ENCODE measurements at places on chromosomes 7 and 10.
A peak's percentile ranks its signal among the peaks of the same experiment; 100 is the strongest.

- DNase-seq = no peak
Measured at GRCh38 chr10:17850501-17850900, 41.4 kb downstream of the MRC1 start.

DNA sequence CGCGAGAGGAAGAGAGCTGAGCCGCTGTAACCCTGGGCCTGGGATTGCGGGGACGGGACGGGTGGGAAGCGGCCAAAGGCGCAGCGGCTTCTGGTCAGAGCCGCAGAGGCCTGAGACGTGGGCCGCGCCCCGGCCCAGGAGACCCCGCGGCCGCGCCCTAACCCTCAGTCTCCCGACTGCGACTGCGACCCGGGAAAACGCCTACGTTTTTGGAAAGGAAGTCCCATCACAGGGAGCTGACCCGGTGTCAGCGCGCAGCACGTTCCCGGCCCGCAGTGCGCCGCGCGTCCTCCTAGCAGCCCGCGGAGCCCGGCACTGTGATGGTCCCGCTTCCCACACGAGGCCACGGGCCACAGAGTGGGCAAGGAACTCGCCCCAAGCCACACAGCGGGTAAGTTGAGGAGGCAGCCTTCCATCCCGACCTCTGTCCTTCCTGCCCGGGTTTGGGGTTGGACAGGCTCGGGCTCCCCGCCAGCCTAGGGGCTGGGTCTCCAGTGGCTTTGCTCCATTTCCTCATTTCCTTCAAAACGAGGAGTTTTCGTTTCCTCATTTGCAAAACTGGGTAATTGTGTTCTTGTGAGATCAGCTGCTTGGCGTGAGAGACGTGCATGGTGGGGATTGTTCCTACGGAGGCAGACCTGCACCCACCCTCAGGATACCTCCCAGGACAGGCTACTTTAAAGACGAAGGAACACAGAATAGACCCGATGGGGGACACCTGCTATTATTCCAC lies 1.2 kb downstream of the GPNMB start:
- DNase-seq = no peak

GRCh38 chr10:70600512-70601395 lies 1.8 kb downstream of the PRF1 start:
- DNase-seq = no peak

- no peak for DNase-seq
Measured at GRCh38 chr7:15291699-15292098, 270.1 kb downstream of the AGMO start.

DNA sequence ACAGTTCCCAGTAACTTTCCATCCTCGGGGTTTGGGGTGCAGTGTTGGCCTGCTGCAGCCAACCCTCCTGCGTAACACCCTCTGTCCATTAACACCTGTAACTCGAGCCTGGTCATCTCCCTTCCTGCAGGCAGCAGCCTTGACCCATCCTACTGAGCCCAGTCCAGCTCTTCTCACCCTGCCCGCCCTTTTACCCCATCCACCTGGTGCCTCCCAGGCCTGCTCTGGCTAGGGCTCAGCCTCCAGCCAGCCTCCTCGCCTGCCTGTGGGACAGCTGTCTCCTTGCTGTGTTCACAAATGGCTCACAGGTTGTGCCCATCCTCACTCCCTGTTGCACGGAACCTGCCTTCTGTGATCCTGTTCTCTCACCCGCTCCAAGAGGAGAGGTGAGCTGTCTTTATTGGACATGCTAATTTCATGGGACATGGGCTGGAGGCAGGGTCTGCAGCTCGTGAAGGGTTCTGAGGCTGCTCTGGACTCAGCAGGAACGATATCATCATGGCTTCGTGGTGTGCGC lies 277.2 kb upstream of the TCERG1L start:
- DNase-seq = no peak

- DNase-seq = peak; percentile 12
Measured at GRCh38 chr10:75512203-75512933, 80.9 kb downstream of the LRMDA start.

- DNase-seq = no peak
Measured at GRCh38 chr10:4013651-4014121, 228.7 kb upstream of the KLF6 start.

- no peak for DNase-seq
Measured at GRCh38 chr7:2884161-2884560, 40.1 kb upstream of the GNA12 start.

GRCh38 chr10:59674215-59674836 lies 35.3 kb downstream of the SLC16A9 start:
- DNase-seq = no peak

DNA sequence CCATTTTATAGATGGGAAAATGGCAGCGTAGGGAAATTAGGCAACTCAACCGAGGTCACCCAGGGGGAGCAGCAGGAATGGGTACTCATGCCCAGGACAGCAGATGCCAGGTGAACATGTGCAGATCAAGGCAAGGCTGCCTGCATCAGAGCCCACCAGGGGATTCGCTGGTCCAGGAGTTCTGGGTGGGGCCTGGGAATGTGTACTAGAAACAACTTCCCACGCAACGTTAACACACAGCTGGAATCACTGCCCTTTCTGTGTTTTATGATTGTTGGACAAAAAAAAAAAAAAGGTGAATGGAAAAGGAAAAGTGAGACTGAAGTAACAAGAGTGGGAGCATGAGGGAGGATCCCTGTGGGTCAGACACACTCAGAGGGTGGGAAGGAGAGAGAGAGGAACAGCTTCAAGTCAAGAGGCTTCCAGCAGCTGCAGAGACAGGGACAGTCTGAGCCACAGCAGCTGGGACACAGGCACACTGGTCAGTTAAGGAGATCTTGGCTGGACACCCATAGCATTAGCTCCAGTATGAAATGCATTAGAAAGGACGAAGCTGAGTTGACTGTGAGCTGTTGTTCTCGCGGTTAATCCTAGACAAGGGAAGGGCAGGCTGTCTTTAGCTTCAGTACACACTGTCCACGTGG lies 187.9 kb upstream of the INHBA start:
- no peak for DNase-seq

- DNase-seq = no peak
Measured at GRCh38 chr10:54159924-54160323, 641.1 kb downstream of the PCDH15 start.

DNA sequence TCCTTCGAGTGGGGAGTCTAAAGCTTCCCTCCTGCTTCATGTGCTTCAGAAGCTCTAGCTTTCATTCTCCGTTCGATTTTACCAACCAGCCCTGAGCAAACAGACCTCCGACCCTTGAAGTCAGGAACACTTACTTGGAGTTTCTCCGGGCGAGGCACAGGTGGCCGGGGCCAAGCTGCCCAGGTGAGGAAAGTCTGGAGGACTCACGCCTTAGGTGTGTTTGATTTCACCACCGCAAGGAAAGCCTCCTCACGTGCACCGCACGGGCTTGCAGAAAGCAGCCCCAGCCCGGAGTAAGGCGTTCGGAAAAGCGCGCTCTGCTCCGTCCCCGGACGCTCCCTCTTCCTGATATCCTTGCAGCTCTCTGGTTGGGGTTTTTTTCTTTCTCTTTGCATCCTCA lies 30.1 kb upstream of the CNPY1 start:
- DNase-seq = no peak

DNA sequence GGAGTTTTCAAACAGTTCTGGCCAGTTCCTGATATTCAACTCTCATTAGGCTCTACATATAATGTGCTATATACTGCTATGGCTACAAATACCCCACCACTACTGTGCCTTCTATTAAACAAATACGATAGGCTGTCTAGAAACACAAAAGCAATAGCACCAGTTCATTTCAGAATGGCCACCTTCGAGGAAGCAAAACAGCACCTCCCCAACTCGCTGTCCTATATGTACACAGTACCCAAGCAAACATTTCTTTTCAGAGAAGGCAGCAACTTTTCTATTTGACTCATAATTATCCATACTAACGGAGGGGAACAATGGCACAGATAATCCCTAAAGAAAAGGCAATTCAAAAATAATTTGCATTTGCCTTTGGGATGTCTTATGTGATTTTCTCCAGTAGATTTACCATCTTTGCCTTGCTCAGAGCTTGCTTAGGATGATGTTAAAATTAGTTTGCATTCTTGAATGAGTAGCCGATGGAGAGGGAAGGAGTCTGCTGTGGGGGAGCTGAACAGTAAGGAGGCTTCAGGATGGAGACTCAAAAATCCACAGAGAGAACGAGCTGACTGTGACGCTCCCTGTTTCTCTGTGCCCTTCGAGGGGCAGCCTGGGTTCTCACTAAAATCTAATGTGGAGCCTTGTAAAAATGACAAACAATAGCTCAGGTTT lies 218.7 kb downstream of the FANK1 start:
- no peak for DNase-seq

GRCh38 chr7:157848508-157849340 lies 511.9 kb downstream of the DNAJB6 start:
- no peak for DNase-seq

- no peak for DNase-seq
Measured at GRCh38 chr7:148095066-148095465, 495.5 kb upstream of the C7orf33 start.

GRCh38 chr10:103125323-103126267 lies 67.5 kb downstream of the NT5C2 start:
- no peak for DNase-seq

GRCh38 chr10:3173171-3173878 lies 743 bp upstream of the PITRM1 start:
- DNase-seq = no peak

GRCh38 chr7:121872831-121873288 lies at the start of gene PTPRZ1:
Gene PTPRZ1, plus strand, starts transcription at chr7:121873161. Its CDS starts 339 bp downstream, at chr7:121873500.
- DNase-seq = peak; percentile 47

DNA sequence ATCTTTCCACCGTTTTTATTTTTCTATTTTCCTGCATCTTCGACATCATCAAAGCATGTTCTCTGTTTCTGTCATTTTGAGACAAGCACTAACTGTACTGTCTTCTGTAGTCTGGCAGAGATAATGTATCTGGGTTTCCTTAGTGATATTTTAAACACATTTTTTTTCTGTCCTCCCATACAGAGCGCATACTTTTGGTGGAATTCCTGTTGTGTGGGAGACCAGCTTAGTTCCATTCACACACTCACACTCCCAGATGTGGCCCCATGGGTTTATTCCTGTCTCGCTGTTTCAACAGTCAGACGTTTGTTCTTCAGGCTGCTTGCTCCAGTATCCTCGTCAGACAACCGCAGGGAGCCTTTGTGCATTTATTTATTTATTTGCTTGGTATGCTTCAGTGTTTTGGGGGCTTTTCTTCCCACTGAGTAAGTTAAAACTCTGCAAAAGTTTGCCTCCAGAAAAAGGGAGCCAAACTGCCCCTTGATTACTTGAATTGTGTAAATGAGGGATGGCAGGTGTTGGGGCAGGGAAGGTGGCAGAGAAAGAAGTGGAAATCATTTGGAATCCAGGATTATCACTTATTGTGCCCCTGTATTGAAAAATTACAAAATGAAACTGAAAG lies 456.8 kb upstream of the KLF6 start:
- no peak for DNase-seq

DNA sequence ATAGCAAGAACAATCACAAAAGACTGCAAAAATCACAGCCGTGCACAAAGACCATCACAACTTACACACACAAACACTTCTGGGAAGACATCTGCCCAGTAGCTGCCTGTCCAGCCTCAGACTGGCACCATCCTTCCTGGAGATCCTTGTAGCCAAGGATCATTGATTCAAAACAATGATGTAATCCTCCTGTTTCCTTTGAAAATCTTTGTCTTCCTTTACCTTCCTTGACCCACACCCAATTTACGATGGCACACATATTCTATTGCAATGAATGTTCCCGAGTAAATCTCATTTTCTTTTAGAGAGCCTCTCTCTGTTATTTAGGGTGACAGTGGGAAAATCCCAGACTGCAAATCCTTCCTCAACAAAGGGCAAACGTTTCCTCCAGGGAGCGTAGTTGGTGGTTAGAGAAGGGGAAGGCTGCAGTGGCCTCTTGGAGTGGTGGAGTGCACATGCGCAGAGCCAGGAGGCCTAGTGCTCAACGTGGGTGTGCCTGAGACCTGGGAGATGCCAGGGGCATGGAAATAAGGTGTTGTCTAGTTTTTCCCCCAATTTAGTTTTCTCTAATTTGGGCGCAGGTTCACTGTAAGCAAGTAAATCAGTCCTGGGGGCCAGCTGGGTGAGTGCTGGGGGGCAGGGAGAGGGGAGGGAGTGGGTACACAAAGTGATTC lies 3.1 kb upstream of the INPP5A start:
- no peak for DNase-seq

- DNase-seq = no peak
Measured at GRCh38 chr7:131562941-131563340, 6.5 kb upstream of the PODXL start.

GRCh38 chr7:27585781-27586447 lies 76.8 kb downstream of the HIBADH start:
- DNase-seq = no peak

DNA sequence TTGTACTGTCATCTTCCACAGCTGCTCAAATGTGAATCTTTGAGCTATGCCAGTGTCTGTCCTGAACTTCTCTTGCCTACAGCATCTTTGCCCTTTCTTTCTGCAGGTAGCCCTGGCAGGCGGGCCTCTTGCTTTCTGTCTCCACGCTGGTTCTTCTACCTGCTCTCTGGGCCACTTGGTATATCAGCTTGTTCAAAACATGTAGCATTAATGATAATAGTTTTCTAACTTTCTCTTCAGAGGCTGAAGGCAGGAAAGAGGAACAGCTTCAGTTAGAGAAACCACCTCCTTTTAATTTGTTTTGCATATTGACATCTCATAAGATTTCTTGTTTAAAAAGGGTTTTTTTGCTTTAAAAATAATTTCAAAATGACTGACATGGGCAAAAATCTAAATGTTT lies 923 bp upstream of the FGL2 start:
- DNase-seq = no peak

DNA sequence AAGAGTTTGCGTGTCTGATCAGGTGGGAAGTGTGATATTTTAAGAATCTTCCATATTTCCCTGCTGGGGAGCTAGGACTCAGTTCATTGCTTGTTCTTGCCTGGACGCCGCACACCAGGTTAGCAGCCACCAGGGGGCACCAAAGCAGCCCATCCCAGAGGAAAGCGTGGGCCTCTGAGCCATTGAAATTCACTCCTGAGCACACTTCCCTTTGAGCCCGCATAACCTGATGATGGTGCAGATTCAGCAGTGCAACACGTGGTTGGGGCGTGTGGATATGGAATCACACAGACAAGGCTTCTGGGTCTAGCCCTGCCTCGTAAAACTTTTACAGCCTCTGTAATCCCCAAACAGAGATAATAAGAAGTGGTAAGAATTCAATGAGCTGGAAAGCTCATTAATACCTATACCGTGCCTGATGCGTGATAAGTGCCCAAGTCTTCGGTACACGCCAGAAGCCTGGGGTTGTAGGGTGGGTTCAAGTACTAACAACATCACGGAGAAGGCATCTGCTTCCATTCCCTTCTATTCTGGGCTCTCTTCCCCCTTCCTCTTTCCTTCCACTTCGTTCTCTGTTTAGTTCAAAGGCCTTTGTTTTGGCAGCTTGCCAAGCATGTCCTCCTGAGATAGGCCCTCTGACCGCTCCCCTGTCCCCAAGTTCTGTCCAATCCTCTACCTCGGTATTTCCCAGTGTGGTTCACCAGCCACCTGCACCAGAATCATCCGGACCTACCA lies 130.1 kb upstream of the KMT2E start:
- DNase-seq = peak; percentile 58

GRCh38 chr10:79074732-79075131 lies 6.0 kb downstream of the ZMIZ1 start:
- DNase-seq = no peak

DNA sequence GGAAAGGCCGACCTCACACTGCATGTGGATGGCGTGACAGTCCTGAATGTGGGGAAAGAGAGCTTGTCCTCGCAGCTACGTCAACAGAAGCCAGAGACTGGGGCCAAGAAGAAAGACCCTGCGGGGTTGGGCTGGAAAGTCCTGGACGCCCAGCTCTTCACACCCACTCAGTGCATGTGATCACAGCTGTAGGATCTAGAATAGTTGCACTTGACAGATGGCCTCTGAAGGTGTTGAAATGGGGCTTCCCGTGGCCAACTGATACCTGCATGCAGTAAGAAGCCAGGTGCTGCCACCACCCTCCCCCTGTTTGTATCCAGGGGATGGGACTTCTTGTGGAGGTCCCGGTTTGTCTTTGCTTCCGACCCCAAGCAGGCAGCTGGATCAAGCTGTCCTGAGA lies 34.1 kb upstream of the OCM2 start:
- DNase-seq = no peak

All from progenitor cell of endocrine pancreas (in vitro differentiated cells).